ENCODE measurements at places on chromosomes 6 and 20.

DNA sequence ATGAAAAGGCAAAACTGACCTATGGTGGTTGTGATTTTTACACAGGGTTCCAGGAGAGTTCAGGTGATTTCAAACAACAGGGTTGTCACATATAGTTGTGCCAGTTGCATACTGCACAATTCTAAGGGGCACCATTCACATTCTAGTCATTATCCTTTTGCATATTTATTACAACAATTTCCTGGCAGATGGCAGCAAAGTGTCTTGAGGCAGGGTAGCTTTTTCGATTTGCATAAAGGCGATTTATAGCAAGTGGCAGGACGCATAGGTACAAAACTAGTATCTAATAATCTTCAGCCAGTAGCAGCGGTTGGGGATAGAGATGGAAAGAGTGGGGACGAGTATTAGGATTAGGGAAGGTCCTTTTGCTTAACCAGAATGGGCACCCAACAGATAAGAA is 46.5 kb upstream of the TRAF3IP2 start:
- DNase-seq: no peak

- peak; percentile 62 for DNase-seq
Measured at GRCh38 chr6:127458817-127459216, 372 bp downstream of the KIAA0408 start.

DNA sequence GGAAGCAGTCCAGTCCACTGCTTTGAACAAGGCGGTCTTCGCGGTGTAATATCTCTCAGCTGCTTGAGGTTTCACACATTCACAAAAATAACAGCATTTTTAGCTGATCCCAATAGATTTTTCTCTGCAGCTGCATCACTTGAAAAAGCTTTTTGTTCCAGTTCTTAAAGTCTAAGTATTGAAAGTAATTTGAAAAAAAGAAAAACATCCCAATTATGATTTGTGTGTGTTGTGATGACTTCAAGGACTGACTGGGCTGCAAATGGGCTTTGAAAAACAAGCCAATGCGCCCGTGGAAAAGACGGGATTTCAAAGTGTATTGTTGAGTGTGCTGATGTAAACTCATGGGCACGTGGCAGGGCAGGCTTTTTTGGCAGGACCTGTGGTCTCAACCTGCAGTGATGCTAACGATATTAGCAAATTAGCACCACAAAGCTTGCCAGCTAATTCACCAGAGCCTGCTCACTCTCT is 151.1 kb downstream of the TMEM242 start:
- DNase-seq: peak; percentile 58

DNA sequence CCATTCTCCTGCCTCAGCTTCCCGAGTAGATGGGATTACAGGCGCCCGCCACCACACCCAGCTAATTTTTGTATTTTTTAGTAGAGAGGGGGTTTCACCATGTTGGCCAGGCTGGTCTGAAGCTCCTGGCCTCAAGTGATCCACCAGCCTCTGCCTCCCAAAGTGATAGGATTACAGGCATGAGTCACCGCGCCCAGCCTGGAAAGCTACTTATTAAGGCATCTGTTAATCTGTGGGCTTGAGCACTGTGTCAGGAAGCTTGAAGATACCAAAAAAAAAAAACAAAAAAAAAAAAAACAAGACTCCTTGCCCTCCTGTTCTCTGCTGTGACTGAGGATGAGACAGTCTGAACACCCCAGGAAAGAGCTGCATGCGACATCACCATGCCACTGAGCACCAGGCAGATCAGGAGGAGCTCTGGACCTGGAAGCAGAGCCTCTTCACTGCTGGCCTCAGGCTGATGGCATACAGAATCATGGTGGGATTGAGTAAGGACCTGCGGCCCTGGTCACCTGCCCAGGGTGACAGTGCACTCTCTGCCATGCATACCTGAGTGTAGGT is 166.5 kb upstream of the SNX9 start:
- no peak for DNase-seq

- DNase-seq: no peak
Measured at GRCh38 chr6:111478749-111479148, 4.3 kb downstream of the REV3L start.

DNA sequence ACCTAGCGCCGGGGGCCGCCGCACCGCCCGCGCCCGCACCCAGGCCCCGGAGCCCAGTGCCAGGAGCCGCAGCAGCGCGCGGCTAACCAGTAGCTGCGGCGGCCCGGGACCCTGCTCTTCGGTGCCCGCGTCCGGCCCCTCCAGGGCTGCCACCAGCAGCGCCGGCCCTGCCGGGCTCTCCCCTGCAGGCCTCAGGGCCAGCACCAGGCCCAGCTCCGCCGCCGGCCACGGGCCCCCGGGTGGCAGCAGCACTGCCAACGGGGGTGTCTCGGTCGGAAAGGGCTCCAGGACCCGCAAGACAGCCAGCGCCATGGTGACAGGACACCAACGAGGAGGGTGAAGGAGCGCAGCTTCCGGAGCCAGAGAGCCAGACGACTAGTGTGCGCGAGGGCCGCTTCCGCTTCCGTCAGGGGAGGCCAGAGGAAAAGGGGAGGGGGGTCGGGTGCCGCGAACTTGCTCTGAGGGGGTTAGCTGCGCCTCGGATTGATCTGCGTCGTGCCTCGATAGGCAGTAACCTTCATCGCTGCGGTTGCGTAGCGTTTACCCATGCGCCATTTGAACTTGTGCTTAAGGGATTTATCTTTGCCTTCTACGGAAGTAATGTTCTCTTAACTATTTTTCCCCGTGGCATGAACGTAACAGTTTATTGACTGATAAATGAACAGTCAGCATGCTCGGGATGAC is at the start of gene PEX6:
TSS of gene PEX6 (minus strand) at position 343 of the 684 bp plus-strand sequence. CDS start at position 312, 31 bp downstream.
- DNase-seq: peak; percentile 85

GRCh38 chr6:152426276-152426675 is 210.9 kb downstream of the SYNE1 start:
- DNase-seq: no peak

GRCh38 chr20:51486197-51487005 is 56.1 kb downstream of the NFATC2 start:
- DNase-seq: no peak

Data from NCI-H1694 (cell line).